ENCODE measurements at places on chromosomes 13 and 19.

GRCh38 chr13:24822640-24823039, 58.7 kb downstream of the RNF17 start:
- no peak for DNase-seq

DNA sequence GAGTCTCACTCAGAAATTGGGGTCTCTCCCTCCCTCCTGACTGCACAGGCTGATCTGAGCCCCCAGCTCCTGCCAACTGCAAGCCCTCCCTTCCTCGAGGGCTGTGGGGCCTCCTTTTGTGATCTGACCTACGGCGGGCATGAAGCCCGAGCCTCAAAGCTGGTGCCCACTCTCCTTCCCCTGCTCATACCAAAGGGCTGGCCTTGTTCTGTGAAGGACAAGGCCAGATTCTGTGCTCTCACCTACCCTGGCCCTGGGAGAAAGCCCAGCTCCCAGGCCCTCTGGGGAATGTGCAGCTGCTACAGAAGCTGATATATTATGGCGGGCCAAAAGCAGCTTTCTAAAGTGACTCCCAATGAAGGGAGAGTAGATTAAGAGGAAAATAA, 9.0 kb upstream of the ECH1 start:
- DNase-seq = no peak

- peak; percentile 21 for DNase-seq
Observed at GRCh38 chr19:49875857-49876421, 1.2 kb downstream of the AKT1S1 start.

DNA sequence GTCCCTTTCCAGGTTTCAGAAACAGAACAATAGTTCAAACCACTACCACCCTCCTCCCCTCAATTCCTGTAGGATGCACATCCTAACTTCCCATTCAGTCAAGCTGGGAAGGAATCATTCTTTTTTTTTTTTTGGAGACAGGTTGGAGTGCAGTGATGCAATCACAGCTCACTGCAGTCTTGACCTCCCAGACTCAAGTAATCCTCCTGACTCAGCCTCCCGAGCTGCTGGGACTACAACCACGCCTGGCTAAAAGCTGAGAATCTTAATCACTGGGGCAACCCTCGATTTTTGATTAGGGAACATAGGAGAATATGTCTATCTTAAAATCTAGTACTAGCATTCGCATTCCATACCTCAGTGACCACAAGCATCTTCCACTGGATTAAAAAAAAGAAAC, 146.2 kb downstream of the ABCC4 start:
- no peak for DNase-seq

- no peak for DNase-seq
Observed at GRCh38 chr13:73984201-73984600, 150.0 kb downstream of the KLF12 start.
